ENCODE measurements at places on chromosomes 13 and 19. TPM values are rescaled to one million over a fixed set of nuclear protein-coding genes. Genes with fewer than 3 reads are reported as not detected.

Gene KLK4
- polyA plus RNA-seq = not detected

GRCh38 chr13:112777637-112778406 lies 88.0 kb downstream of the ATP11A start:
- no peak for DNase-seq

DNA sequence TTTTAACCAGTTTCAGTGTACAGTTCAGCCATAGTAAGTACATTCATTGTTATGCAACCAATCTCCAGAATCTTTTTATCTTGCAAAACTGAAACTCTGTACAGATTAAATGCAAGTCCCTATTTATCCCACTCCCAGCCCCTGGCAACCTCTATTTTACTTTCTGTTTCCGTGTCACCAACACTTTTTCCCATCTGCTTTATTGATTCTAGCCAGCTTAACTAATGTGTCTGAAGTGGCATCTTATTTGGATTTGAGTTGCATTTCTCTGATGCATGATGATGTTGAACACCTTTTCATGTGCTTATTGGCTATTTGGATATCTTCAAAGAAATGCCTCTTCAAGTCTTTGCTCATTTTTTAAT lies 18.9 kb downstream of the SPATA13 start:
- DNase-seq = no peak

Gene CASP14
- polyA plus RNA-seq = not detected

- DNase-seq = no peak
Observed at GRCh38 chr13:71851498-71852409, 15.2 kb downstream of the DACH1 start.

GRCh38 chr19:22052644-22053013 lies 345 bp downstream of the ZNF257 start:
- DNase-seq = no peak

DNA sequence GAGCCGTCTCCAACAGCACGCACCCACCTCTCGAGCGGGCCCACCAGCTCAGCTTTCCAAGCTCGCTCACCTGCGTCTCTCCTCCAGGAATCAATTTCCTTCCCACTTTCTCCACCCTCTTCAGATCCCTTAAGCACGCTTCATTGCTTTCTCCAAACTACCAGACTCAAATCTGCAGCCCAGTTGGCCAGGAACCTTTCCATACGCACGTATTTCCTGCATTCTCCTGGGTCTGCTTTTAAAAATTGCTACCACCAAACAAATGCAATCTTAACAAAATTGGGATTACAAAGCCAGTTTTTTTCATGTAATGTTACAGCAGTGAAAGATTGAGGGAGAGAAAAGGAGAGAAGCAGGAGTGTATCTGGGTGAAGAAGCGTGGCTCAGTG lies 1.5 kb downstream of the ENOX1 start:
- no peak for DNase-seq

- no peak for DNase-seq
Observed at GRCh38 chr13:113918981-113919701, 54.7 kb downstream of the C13orf46 start.

Gene LIN7B
- 7.6 TPM for polyA plus RNA-seq

Gene C19orf73
- not detected for polyA plus RNA-seq

Gene C19orf12
- 18.6 TPM for polyA plus RNA-seq

Data from left lung (tissue), 14 donors.